ENCODE measurements at places on chromosomes 5 and 9. TPM values are rescaled to one million over a fixed set of nuclear protein-coding genes. Genes with fewer than 3 reads are reported as not detected.

Gene PCA3
- total RNA-seq = 0.25 TPM

Gene KCTD16
- total RNA-seq = under 0.01 TPM

Gene IDNK
- 5.8 TPM for total RNA-seq

GRCh38 chr9:134386951-134387831 lies 60.9 kb downstream of the RXRA start:
- DNase-seq = no peak

DNA sequence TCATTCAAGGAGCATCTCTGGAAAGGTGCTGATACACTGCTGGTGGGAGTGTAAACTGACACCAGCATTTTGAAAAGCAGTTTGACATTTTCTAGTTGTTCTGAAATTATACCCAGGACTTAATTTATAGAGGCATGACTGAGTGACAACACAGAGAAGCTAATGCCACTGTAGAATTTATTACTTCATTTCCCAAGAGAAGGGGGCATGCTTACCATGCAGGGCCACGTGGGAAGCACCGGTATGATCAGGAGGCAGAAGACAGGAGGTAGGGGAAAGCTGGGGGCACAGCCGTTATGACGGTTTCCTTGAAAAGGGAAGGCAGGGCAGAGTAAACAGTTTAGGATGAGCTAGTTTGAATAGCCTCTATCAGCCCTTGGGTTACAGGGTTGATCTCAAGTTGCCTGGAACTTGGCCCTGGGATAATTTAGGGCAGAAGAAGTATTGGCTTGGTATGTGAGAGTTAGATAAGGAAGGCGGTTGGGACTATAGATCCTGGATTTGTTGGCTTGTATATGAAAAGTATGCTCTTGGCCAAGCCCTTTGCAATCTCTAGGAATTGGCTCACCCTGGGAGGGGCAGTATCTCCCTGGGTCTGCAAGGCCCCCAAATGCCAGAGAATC lies 305.7 kb downstream of the ENC1 start:
- no peak for DNase-seq

- no peak for DNase-seq
These were observed 14.1 kb upstream of the C5orf58 start for GRCh38 chr5:170218726-170219125.

- DNase-seq = no peak
These were observed 480.3 kb upstream of the SEMA6A start for GRCh38 chr5:117054911-117055310.

DNA sequence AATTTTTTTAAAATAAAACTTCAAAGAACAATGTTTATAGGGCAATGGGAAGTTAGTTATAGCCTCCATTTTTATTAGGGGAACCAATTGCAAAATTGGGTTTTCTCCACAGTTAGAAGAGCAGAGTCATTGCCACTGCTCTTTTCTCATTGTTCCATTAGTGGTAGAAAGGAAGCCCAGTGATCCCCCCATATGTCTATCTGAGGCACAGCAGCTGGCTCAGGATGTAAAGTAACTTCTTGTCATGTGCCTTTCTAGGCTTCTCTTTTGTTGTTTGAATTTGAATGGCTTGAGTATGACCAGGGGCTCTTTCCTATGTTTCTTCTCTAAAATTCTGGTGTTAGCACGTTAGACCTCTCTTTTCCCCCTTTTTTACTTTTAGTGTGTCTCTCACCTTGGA lies 61.2 kb downstream of the UBAP1 start:
- peak; percentile 48 for DNase-seq

DNA sequence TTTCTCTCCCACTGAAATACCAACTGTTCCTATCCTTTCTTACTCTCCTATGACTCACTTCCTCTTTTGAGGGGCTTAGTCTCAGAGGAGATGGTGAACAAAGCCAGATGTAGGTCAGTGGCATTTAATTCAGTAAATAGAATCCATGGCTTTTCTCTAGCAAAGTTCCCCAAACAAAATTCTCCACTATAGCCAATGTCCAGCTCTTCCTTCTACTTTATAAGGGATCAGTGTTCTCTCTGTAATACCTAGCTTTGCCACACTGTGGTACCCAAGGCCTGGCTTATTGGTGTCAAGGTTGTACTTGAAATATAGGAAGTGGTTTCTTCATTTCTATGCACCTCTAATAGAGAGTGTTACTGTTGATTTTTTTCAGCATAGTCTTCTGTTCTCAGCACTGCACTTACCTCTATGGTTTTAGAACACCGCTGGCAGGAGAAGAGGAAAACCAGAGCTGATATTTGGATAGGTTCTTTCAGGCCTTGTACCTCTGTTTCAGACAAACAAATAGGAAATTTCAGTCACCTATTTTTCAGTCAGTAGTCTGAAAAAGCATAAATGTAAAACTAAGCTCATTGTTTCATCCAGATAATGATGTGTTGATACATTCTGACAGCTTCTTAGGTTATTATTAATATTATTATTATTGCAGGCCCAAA lies 40.6 kb upstream of the ITGA2 start:
- peak; percentile 90 for DNase-seq
